ENCODE measurements at places on chromosomes 6 and 20.

GRCh38 chr6:118012944-118013343 is 105.9 kb downstream of the SLC35F1 start:
- DNase-seq: no peak

DNA sequence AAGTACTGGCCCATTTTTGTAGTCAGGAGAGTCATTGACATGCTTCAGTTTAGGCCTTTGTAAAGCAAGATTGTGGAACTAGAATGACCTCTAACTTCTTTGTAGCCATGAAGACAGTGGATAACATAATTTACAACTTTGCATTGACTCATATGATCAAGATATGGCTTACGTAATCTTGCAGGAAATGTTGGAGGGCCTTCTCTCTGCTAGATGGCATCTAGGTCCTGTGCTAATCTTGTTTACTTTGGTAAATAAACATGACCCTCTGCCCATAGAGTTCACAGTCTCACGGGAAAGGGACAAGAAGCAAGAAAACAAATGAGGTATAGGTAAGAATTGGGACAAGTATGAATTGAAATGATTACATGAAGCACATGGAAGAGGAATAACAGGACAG is 355.2 kb upstream of the ARID1B start:
- DNase-seq: no peak

- DNase-seq: no peak
These were observed 150.1 kb downstream of the FARS2 start for GRCh38 chr6:5411414-5411813.

DNA sequence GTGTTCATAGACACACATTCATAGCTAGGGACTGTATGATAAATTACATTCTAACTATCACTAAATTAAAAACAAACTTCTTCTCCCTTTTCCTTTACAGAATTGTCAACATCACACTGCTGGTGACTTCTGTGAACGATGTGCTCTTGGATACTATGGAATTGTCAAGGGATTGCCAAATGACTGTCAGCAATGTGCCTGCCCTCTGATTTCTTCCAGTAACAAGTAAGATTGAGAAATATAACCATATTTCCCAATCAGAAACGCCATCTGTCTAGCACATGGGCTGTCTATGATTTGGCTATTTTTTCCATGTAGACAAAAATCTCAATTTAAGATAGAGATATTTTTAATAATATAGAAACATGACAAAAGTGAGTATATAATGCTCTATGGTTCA is 367.7 kb downstream of the ARHGAP18 start:
- DNase-seq: peak; percentile 93

DNA sequence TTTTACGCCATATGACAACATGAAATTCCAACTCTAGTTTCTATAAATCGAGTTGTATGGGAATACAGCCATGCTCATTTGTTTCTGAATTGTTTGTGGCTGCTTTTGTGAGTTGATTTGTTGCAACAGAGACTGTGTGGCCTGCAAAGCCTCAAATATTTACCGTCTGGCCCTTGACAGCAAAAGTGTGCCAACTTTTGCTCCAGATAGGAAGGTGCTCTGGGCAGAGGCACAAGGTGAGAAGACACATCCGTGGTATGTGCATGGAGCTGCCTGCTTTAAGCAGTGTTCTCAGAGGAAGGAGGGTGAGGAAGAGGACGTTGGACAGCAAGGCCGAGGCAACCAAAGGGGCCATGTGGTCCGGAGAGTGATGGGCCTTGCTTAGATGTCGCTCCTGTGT is 57.4 kb downstream of the IYD start:
- DNase-seq: no peak

DNA sequence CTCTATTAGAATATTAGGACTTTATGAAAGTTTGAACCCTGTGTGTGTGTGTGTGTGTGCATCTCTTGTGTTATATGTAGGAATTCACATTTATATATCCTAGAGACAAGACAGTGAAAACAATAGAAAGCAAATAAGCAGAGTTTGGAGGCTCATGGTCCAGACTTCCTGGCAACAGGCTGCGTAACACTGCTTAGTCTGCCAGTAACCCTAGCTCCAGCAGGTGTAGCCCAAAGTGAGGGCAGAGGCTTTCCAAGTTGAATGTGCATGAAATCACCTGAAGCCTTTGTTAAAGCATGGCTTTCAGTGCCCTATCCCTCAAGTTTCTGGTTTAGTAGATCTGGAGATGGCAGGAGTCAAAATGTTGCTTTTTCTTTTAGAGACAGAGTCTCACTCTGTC is 569.9 kb downstream of the KIF16B start:
- no peak for DNase-seq

GRCh38 chr6:40419946-40420728 is 167.0 kb downstream of the LRFN2 start:
- no peak for DNase-seq

DNA sequence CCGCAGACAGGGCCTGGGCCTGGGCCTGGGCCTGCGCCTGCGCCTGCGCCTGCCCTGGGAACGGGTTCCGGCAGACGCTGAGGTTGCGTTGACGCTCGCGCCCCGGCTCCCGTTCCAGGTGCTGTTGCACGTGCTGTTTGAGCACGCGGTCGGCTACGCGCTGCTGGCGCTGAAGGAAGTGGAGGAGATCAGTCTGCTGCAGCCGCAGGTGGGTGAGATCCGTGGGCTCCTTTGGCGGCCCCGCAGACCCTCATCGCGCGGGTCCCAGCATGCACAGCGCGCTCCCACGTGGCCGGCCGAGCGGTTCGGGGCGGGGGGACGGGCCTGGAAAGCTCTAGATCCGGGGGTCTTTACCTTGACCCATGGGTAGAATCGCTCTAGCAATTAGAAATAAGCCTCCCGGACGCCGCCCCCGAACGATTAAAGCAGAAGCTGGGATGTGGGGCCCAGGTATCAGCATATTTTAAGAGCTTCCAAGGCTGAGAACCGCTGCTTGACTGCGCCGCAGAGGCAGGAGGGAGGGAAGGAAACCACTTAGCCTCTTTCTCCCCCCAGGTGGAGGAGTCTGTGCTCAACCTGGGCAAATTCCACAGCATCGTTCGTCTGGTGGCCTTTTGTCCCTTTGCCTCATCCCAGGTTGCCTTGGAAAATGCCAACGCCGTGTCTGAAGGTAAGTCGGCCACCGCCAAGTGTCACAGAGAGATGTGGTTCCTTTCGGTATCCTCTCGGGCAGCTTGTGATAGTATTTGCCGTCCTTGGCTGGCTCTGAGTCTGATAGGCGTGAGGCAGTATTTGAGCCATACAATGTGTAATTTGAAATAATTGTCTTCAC is 508 bp downstream of the NOP56 start:
- no peak for DNase-seq

GRCh38 chr6:164409309-164410009 is 899.9 kb downstream of the C6orf118 start:
- no peak for DNase-seq

- no peak for DNase-seq
These were observed 26.8 kb upstream of the FAM184A start for GRCh38 chr6:119105282-119105681.

- no peak for DNase-seq
These were observed 42.0 kb upstream of the ASIP start for GRCh38 chr20:34199183-34199582.

DNA sequence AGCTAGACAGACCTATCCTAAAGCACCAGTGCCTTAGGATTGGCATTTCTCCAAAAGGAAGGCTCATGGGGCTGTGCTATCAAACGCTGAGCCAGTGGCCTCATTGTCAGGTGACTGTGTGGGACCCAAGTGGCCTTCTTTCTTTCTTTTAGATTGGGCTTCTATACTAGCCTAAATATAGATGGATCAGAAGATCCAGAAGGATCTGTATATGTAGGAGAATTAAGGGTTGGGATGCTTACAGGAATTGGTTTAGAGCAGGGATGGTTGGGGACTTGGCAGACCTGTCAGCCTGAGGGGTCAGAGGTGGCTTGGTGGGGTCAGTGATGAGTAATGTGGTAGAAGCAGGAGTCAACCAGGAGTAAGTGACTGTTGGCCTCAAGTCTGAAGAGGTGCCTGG is 14.8 kb downstream of the ABT1 start:
- no peak for DNase-seq
